WTC11 (cell line): ENCODE measurements at places on chromosomes 16 and 17.

DNA sequence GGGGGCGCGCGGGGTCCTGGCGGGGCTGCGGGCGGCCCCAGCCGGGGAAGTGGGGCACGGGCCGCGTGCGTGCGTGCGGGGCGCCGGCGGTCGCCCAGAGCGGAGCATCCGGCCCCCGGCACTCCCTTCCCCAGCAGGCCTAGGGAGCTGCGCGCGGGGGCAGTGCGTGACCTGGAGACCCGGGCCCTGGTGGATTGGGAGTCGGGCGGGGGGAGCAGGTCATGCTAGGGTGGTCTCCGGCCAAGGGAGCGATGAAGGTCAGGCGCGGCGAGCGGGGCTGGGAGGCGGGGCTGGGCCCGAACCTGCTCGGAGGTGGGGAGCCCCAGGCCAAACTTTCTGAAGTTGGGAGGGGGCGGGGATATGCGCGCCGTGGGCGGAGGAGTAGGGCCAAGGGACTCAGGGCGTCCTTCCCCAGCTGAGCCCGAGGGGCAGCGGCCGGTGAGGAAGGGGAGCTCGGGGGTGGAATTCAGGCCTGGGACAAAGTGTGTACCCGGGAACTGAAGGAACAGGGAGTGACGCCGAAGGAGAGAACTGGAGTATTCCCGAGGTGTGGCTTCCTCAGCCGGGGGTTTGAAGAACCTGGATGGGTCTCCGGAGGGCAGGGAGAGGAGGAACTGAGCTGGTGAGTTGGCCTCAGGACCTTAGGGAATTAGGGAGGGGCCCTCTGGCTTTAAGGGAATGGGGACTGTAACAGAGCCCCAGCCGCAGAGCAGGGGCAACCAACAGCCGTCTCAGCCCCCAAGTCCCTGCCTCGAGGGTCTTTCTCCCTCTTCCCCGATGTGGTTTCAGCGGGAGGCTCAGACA, 589 bp downstream of the XYLT2 start:
- peak; percentile 65 for DNase-seq

DNA sequence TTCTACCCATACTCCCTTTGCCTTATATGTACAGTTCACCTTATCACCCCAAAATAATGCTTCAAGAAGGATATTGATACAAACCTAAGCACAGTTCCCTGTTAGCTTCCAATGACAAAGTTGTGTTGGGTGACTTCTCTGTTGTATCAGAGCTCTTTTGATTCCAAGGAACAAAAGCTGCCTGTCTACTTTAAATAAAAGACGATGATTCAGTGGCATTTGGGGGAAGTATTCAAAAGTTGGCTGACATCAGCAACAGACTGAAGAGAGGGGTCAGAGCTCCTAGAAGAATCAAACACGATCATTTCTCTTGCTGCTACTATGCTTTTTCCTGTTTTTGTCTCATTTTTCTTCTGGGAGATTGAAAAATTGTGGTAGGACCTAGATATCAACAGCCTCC, 69.4 kb upstream of the CA10 start:
- no peak for DNase-seq

DNA sequence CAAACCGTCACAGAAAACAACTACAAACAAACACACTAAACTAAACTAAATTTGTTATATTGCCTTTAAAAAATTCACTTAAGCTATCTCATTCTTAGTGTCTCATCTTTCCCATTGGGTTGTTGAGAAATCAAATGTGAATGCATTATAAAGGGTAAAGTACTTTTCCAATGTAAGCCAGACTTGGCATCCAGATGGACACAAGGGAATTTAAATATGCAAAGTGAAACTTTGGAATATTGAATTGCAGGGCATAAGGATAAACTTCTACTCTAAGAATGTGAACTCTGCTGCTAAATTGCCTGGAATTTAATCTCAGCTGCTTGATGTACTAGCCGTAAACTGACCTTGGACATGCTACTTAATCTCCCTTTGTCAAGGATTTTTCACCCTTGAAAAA, 1554.6 kb downstream of the CDH8 start:
- no peak for DNase-seq

DNA sequence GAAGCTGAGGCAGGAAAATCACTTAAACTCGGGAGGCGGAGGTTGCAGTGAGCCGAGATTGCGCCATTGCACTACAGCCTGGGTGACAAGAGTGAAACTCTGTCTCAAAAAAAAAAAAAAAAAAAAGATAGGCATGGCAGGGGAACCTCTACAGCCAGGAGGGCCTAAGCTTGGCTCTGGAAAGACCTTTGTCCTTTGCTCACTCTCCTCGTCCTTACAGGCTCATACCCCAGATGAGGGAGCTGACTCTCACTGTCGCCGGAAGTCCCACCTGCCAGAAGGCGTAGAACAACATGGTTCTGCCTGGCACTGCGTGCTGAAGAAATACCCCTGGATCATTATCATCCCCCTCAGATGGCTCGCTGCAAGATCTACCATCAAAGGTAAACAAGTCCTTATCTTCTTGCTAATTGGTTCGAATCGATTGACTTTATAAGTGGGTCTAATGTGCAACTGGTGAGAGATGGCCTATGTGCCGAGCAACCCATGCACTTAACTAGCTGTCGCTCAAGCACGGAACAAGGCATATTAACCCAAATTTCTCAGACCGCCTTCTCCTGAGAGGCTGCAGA, 29.7 kb downstream of the RTN4RL1 start:
- DNase-seq: no peak

DNA sequence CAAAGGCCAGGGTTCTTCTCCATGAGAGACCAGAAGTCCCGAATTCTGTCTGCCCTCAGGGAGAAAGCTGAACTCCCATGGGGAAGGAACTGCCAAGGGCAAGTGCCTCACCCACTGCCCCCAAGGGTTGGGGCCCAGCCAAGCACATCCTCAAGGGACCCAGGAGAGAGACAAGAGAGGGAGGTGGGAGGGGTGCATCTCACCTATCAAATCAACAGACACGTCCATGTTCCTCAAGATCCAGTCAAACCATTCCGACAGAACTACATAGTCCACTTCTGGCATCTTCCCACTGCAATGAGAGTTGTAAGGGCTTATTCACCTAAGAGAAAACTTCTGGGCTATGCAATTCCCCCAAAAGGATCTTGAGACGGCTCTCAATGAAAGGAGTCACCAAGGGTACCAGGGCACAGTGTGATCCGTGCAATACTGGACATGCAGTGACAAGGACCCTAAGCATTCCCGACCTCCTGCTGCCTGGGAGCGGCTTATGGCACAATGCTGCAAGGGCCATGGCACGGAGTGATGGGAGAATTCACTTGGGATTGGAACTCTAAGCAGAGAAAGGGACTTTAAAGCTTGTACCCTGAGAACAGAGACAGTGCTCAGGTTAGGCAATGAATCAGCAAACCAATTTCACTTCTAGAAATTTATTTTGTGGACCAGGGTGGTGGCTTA, 32.2 kb downstream of the TK2 start:
- DNase-seq: no peak

- no peak for DNase-seq
These were observed 121.8 kb upstream of the IRX5 start for GRCh38 chr16:54808890-54809289.

- DNase-seq: peak; percentile 77
These were observed 2.4 kb upstream of the PERCC1 start for GRCh38 chr16:1428511-1428910.

GRCh38 chr16:4314532-4315185, 1.2 kb upstream of the GLIS2 start:
- DNase-seq: no peak

GRCh38 chr17:2042933-2043332, 1.1 kb downstream of the OVCA2 start:
- DNase-seq: no peak

DNA sequence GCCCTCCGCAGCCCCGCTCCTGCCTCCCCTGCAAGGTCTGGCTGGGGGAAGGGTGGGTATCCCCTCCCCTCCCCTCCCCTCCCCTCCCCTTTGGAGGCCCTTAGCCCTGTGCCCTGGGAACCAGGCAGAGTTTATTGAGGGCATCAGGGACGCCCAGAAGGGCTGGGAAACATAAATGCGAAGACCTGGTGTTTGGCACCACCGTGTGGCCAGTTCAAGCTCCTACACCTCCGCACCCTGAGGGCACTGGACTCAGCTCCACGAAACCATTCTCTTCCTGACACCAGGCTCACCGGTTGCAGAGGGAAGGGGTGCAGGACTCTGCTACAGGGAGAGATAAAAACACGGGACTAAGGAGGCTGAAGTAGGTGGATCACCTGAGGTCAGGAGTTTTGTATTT, 1.0 kb upstream of the AIPL1 start:
- peak; percentile 79 for DNase-seq

DNA sequence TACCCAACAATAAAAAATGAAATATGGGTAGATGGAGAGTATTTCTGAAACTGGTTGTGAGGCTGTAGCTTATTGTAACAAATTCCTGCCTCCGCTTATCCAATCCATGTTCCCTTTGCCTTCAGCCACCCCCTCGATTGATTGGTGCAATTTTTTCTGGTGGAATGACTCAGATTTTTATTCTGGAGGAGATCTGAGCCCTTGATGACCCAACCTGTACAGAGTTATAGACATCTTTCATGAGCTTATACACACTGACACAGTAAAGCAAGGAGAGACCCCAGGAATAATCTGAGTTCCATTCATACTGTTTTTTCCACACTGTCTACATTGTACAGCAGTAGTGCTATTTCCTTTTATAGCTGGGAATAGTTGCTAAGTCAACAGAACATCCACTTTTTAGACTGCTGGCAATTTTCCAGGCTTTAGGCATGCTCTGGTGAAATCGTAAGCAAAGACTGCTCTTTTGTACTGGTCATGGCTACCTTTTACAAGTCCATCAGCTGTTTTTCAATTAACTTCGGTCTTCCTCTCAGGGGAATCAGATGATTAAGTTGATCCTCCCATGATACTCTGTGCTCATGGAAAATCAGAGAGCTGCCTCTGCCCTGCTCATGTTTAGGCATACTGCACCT, 30.1 kb downstream of the CCL4 start:
- DNase-seq: no peak

GRCh38 chr16:70685938-70686375, at the start of gene MTSS2:
Gene MTSS2 (minus strand): TSS chr16:70686053. CDS start chr16:70685791, 262 bp downstream.
- DNase-seq: peak; percentile 82

GRCh38 chr16:55062442-55062841, 131.8 kb downstream of the IRX5 start:
- DNase-seq: no peak

GRCh38 chr17:82152556-82153294, 54.7 kb upstream of the FASN start:
- DNase-seq: no peak

DNA sequence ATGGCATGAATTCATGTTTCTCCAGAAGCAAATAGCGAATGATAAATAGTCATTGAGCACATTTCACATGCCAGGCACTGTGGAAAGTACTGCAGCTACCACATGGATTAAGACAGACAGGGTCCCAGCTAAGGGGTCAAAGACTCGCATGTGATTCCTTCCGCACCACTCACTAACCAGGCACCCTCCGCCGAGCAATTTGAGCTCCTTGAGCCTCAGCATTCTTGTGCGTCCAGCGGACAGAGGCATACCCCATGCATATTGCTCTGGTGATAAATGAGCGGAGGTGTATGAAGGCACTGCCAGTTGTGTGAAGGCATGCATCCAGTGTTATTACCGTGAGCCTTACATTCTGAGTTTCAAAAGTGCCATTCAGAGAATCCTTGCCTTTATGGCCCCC, 358.7 kb downstream of the HS3ST4 start:
- peak; percentile 25 for DNase-seq
